ENCODE measurements at places on chromosomes 2 and 18. TPM values are rescaled to one million over a fixed set of nuclear protein-coding genes. Genes with fewer than 3 reads are reported as not detected.

DNA sequence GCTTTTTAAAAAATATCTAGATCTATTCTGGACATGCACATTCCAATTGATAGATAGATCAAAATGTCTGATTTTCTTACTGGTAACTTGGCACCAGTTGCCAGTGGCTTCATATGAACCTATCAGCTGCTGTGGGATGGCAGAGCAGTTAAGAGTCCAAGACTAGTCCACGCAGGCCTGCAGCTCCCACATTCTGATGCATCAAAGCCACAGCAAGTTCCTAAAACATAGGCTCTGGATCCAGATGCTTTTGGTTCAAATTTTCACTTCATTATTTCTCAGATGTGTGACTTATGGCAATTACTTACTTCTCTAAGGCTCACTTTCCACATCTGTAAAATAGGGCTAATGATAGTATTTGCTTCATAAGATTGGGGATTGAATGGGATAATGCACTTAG lies 48.0 kb upstream of the CYP1B1 start:
- DNase-seq = no peak

Gene CRACDL
- total RNA-seq = 0.12 TPM

- no peak for DNase-seq
Observed at GRCh38 chr2:151729415-151729811, 4.9 kb downstream of the NEB start.

GRCh38 chr2:44275927-44276303 lies 635 bp downstream of the SLC3A1 start:
- no peak for DNase-seq

DNA sequence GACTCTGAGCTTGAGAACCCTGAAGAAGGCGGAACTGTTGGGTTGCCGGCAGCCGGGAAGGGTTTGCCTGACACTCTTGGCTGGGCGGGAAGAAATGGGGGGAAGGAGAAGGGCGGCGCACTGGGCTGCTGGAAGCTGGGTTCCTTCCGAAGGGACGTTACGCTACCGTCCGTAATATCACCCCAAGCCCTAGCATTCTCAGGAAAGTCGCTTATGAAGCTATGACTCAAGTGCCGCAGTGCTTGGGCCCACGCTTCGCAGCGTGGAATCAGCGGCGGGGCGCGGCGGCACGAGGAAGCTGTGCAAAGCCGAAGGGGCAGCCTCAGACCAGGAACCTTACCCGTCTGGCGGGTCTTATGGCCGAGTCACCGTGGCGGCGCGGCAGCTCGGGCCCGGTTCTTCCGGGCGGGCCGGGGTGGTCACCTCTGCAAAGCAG lies 50.2 kb upstream of the SIGLEC15 start:
- DNase-seq = peak; percentile 82

GRCh38 chr2:240506406-240507059 lies 51.3 kb downstream of the ANKMY1 start:
- peak; percentile 5 for DNase-seq

- DNase-seq = no peak
Observed at GRCh38 chr2:136243638-136244535, 125.9 kb upstream of the CXCR4 start.

DNA sequence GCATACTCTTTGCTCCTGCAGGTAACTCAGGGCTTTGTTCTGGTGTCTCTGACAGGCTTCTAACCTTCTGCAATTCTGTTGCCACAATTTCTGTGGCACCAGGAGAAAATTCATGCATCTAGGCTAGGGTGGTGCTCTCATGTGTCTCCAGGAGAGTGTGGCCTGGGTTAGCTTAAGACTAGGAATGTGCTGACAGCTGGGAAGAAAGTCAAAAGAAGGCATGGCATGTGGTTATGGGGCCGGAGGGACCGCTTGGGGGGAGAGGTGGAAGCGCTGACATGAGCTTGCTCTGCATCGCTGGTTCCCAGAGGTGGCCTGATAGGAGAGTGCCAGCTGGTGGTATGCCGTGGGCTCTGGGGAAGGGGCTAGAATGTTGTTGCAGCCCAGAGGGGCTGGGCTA lies 173.3 kb upstream of the TNP1 start:
- no peak for DNase-seq

GRCh38 chr2:222915092-222915957 lies 54.5 kb downstream of the ACSL3 start:
- DNase-seq = no peak

DNA sequence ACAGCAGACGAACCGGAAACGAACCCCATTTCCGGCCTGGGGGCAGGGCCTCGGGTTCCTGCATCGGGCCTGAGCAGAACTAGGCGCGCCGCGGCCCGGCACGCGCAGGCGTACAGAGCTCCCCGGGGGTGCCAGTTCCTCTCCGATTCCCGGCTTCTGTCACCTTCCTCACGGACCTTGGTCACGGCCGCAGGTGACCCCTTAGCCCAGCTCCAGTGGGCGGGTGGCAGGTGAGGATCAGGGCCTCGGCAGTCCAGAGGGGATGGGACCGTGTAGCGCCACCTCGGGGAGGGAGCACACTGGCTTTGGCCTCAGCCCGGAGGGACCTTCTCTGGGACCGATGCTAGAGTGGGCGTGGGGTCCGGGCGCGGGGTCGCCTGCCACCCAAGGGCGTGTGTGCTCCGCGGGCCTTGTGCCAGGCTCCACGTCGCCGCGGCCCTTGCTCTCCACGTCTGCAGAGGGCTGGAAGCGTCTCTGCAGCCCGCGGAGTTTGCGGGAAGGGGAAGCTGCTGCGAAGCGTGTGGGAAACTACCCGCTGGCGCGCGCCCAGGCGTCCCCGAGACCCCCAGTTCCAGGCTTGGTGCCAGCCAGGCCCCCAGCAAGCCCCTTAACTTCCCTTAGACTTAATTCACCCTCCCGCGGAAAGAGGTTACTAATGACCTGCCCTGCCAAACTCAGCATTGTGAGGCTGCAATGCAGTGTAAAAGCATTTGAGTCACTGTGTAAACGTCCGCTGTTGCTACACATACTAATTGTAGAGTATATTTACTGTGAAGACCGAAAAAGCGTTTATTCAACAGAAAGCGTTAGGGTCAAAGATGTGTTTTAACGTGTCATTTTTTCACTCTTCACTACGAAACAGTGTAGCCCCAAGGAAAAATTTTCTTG lies at the start of gene TRAPPC12:
Gene TRAPPC12, plus strand, starts transcription at position 48 of the 888 bp plus-strand sequence. CDS start 7,930 bp downstream, outside the sequence.
- DNase-seq = peak; percentile 95

GRCh38 chr2:238336151-238336550 lies 15.8 kb downstream of the TRAF3IP1 start:
- no peak for DNase-seq

GRCh38 chr2:221779614-221780067 lies 207.5 kb upstream of the EPHA4 start:
- no peak for DNase-seq

- peak; percentile 41 for DNase-seq
Observed at GRCh38 chr2:85851253-85852151, 37.3 kb downstream of the ST3GAL5 start.

GRCh38 chr2:102334486-102334885 lies 21.1 kb upstream of the IL18R1 start:
- no peak for DNase-seq

DNA sequence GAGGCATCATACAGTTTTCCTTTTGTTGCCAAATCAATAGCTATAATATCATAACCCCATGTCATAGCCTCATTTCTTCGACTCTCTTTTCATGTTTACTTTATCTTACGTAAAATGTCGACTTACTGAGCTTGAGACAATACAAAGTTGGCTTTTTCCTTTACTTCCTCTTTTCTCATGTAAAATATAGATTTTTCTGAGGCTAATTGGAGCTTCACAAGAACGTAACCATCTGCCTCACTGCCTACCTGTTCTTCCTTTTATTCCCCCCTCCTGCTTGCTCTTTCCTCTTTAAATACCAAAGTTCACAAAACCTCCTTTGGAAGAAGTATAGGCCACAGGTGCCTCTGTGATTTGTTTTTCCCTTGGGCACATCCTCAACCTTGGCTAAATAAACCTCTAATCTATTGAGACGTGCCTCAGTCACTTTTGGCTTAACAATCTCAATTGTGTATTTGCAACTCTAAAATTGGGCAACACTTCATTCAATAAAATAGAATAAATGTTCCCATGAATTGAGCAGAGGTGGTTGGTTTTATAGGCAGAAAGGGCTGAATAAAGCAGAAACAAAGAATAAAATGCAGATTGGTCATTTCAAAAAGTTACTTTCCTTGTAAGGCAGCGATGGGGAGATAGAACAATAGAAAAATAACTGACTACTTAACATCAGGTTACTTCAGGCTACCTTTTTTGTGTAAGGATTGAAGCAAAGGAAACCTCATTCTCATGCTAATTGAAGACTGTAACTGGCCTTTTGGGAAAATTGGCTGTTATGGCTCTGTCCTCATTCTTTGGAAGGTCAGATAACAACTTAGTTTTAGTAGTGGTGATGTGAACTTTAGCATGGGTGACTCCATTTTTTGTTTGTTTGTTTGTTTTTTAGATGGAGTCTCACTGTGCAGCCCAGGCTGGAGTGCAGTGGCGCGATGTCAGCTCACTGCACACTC lies 21.3 kb downstream of the COMMD1 start:
- no peak for DNase-seq

DNA sequence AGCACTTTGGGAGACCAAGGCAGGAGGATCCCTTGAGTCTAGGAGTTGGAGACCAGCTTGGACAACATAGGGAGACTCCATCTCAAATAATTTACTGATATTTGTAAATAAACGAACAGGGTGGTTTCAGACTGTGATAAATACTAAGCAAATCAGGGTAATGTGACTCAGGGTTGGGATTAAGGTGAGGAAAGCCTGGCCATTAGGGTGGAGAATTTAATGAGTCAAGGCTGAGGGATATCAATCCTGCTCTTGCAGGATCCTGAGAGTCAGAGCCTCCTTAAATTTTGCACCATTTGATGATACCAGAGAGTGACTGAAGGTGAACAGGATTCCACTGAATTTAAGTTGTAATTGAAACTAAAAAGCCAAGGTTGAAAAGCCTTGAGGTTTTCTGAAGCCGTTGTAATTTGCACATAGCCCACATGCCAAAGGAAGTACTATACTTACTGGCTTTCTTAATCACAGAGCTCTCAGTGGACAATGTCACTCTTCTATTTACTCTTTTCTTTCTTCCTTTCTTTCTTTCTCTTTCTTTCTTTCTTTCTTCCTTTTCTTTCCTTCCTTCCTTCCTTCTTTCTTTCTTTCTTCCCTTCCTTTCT lies 28.6 kb upstream of the AP1S3 start:
- no peak for DNase-seq

- DNase-seq = no peak
Observed at GRCh38 chr2:217394510-217395351, 534.9 kb upstream of the TNP1 start.

DNA sequence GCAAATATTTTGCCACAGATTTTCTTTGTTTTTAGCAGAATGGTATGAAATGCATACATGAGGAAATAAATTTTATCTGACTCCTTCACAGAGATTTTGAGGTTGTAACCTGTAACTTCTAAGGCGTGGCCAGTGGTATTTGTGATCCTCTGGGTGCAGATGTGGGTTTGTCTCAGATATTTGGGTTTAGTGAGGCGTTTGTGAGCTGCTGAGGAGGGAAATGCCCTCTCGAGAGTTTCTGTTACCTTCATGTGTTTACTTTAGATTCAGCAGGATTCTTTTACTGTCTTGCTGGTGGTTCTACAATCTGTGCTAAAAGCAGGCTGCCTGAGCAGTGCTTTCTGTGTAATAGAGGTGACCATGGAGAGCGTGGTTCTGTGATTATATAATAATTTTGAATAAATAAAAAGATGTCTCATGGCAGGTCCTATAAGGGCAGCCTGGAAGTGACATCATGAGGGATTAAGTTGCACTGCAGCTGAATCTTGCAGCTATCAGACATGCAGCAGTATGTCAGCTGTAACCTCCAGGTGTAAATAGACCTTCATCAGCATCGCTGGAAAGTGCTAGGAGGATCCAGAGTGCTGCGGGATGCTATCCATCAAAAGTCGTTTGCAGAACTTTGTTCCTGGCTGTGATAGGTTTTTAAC lies 34.1 kb downstream of the TANC1 start:
- DNase-seq = no peak

Gene GCC2
- 43.6 TPM for total RNA-seq

DNA sequence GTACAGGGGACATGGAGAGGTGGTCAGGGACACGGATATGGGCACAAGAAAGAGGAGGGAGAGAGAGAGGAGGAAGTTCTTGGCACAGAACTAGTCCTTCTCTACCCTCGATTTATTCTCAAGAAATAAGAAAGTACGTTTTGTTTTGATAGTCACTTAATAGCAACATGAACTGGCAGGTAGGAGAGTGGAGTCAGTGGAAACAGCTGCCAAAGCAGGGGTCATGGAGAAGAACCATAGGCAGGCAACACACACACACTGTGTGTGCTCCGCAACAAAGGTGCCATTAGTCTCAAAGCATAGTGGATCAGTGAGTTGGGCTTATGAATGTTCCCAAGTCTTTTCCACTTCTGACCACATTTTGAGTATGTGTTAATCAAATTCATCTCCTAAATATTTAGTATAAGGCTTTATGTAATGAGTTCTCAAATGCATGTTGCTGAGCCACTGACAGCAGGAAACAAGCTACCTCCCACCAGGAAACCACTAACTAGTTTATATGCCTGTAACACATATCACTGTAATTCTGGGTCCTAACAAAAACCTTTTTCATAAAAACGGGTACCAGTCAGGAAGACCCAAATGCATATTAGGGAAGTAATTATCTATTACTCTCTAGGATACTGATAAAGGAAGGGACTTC lies 41.1 kb downstream of the IWS1 start:
- DNase-seq = no peak

DNA sequence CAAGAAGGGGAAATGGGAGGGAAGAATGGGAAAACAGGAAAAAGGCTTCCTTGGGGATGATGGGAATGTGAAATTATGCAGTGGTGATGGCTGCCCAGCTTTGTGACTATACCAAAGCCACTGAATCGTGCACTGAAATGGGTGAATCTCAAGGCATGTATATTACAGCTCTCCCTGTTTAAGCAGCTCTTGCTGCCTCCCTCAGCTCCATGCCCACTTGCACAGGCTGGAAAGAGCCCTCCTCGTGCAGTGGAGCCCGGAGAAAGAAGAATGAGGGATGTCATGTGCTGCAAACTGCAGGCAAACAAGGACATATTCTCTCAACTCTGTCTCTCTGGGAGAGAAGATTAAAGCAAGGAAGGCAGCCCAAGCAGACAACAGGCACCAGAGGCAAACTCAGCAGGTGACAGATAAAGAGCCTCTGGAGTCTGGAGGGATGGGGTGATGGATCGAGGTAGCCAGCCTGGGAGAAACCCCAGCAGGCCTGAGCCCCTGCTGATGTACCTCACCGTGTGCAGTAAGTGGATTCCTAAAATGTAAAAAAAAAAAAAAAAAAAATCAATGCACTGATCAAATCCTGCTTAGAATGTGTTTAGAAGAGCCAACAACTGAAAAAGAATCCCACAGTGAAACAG lies 62.4 kb upstream of the SLC66A3 start:
- no peak for DNase-seq

DNA sequence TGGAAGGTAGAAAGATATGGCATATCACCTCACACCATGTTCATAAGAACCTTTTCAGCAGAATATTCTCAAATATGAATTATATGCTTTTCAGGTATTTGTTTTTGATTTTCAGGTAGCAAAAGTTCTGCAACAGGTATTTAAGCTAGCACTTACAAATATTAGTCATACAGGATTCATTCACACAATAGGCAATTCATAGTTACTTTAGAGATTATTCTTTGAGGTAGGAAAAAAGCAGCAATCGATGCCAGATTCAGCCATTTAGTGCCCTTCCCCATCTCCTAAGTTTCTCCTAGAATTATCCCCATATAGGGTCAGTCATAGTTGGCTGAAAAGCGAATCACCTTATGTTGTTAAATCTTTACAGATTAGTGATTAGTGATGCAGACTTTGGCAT lies 177.4 kb upstream of the MMADHC start:
- no peak for DNase-seq

All from activated CD4-positive, alpha-beta memory T cell treated with anti-CD3 and anti-CD28 coated beads for 36 hours (primary cell).